CD8-positive, alpha-beta memory T cell (primary cell): ENCODE measurements at places on chromosomes 13 and 19. TPM values are rescaled to one million over a fixed set of nuclear protein-coding genes. Genes with fewer than 3 reads are reported as not detected.

- no peak for DNase-seq
These were observed 2.2 kb downstream of the TRIM28 start for GRCh38 chr19:58546019-58546530.

DNA sequence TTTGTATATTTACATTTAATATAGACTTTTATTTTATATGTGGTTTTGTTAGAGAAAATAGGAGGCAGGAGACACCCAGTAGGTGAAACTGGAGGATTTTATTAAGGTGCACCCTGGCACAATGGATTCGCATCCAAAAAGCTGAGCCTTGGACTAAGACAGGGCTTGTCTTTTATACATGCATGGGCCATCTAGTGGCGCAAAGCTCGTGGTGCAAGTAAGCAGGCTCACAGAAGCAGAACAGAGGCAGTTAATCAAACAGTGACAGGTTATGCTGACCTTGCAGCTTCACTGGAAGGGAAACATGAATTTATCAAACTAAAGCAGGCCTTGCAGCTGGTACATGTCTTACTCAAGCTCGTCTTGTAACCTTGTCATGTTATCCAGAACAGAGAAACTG is 58.8 kb upstream of the ZNF681 start:
- DNase-seq = no peak

- DNase-seq = no peak
These were observed 47.5 kb downstream of the NFIC start for GRCh38 chr19:3413796-3414327.

GRCh38 chr13:68473834-68474326 is 1243.7 kb upstream of the PCDH9 start:
- no peak for DNase-seq

DNA sequence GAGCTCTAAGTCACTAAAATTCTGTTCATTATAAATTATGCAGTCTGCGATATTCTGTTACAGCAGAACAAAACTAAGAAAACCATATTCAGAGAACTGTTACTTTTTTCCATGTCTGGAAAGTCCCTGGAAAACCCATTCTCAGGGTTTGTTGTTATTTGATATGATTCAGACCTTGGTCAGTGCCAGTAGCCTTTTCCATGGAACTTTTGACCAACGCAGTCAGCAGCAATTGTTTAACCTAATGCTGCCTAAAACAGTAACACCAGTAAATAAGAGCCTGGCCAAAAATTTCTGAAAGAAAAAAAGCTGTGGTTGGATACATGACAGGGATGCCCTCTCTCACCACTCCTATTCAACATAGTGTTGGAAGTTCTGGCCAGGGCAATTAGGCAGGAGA is 402.7 kb downstream of the TBC1D4 start:
- DNase-seq = no peak

Gene FFAR2
- not detected for total RNA-seq

Gene ERVV-1
- total RNA-seq = not detected

Gene LRRC4B
- not detected for total RNA-seq

Gene OR7D2
- not detected for total RNA-seq

Gene DCT
- not detected for total RNA-seq

Gene OR2Z1
- not detected for total RNA-seq

Gene CEACAM19
- 0.18 TPM for total RNA-seq
